Substantia nigra (tissue), 51 donors: ENCODE measurements at places on chromosomes 12 and 14.
A peak's percentile ranks its signal among the peaks of the same experiment; 100 is the strongest.

DNA sequence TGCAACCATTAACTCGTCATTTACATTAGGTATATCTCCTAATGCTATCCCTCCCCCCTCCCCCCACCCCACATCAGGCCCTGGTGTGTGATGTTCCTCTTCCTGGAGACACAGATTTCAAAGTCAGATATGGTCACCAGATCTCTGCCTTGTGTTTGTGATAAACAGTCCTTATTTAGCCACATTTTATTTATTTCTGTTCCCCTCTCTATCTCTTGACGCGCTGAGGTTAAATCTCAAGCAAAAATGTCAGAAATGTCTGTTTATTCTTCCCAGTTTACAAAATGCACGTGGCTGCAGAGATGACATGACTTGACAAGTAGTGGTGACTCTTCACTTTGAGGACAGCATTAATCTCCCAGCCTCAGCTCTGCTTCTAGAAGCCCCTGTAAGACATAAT lies 11.5 kb upstream of the RASSF3 start:
- DNase-seq = no peak

- DNase-seq = no peak
These were observed 40.1 kb downstream of the GALNT4 start for GRCh38 chr12:89484470-89484869.

DNA sequence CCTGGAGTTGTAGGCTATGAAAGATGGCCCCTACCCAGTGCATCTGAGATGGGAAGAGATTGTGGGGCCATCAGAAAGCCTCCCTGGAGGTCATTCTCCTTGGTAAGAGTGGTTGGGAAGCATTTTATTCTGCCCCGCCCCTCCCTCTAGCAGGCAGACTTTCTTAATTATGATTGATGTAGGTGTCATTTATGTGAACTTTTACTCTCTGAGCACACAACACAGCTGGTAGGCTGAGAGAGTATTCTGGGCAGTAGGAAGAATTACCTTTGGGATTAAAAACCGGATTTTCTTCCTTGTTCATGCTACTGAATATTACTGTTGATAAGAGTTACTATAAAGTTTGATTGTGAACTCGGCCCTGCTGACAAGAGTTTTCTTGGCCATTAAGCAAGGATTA lies 266.8 kb downstream of the TTC6 start:
- DNase-seq = no peak

DNA sequence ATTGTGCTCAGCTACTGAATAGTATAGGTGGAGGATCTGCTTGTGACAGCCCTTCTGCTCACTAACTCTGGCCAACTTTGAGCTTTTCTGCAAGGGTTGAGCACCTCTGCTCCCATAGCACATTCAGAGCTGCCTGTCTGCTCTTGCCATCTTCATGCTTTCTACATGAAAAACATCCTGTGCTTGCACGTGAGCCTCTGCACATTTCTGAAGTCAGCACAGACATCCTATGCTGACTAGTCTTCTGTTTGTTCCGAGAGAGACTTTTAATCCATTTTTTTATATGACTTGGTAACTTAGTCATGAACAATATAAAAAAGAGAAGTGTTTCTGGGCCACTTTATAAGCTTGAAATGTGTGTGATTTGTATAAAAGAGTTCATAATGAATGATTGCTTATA lies 969.3 kb downstream of the TMTC2 start:
- no peak for DNase-seq

- no peak for DNase-seq
These were observed 157.6 kb upstream of the PLEKHA5 start for GRCh38 chr12:18971932-18972331.

- DNase-seq = no peak
These were observed 14.1 kb downstream of the PRKD1 start for GRCh38 chr14:29913566-29913965.

- no peak for DNase-seq
These were observed 10.6 kb upstream of the LBHD2 start for GRCh38 chr14:103073367-103073875.

GRCh38 chr14:84042992-84043391 lies 1487.0 kb upstream of the FLRT2 start:
- no peak for DNase-seq

- no peak for DNase-seq
These were observed 326.1 kb downstream of the CACNA1C start for GRCh38 chr12:2378835-2379330.

- DNase-seq = no peak
These were observed 61.0 kb upstream of the PELI2 start for GRCh38 chr14:56057071-56057741.

- no peak for DNase-seq
These were observed 44.5 kb downstream of the LRRC9 start for GRCh38 chr14:59964251-59965007.

DNA sequence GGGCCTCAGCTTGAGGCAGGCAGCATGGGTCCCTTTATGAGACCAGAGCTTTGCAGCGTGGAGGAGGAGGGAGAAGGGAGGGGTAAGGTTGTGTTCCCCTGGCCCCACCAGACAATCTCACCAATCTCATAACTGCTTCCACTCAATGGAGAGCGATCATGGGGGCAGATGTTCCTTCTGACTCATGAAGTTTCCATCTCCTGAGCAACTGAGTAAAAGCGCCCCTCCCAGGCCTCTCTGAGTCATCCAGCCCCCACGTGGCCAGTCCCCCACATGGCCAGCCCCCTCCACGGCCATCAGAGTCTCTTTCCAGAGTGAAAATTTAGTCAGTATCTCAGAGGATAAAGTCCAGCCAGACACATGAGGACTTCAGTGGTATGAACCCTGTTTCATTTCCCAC lies 39.2 kb upstream of the PLXNC1 start:
- no peak for DNase-seq

GRCh38 chr12:56979628-56980027 lies 22.2 kb upstream of the RDH16 start:
- DNase-seq = no peak

DNA sequence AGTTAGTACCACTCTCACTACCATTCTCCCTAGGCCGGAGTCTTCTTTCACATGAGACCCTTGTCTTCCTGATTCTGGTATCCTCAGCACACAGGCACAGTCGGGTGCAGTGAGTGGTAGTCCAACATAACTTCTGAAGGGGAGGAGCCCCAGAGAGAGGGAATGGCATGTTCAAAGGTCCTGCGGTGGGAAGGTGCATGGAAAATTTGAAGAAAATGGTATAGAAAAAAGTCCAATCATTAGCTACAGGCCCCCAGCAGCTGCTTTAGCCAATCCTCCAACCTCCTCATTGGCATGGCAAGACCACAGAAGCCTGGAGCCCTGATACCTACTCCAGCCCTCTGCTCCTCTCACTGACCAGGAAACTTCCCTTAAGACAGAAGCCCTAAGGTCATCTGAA lies 96.6 kb downstream of the ZFP36L1 start:
- DNase-seq = no peak

- DNase-seq = peak; percentile 62
These were observed 26.2 kb downstream of the RTRAF start for GRCh38 chr14:52015411-52016030.

- DNase-seq = no peak
These were observed 338.2 kb upstream of the DDHD1 start for GRCh38 chr14:53491256-53491883.

DNA sequence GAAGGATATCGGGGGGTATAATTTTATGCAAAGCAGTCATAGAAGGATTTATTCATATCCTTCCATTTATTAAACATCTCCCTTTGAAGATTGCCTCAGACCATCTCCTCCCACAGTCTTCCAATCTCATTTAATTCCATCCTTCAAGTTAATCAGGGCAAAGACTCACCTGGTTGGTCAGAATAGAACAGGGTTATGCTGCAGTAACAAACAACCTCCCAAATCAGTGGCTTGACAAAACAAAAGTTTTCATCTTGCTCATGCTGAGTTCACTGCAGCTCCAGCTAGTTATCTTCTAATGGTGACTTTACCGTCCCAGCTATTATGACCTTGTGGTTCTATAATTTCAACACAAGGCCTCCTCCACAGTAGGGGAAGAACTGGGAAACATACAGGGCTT lies 48.8 kb upstream of the MTERF2 start:
- DNase-seq = no peak

- no peak for DNase-seq
These were observed 4.2 kb upstream of the LRR1 start for GRCh38 chr14:49594347-49595091.

DNA sequence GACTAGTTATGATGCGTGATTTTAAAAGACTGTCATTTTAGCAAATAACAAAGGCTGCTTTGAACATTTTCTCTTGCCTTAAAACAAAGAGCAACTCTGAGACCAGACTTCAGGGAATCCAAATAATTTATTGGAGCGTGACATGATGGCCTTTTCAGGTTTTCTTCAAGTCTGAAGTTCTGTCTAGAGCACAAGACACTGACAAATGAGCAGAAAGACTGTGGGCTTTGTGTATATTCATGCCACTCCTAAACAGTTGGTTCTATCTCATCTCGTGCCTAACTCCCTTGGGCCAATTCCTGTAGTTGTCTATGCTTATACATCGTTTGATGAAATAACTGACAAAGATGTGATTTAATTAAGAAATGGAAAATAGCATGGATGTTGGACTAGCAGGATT lies 47.5 kb downstream of the IFT81 start:
- no peak for DNase-seq

DNA sequence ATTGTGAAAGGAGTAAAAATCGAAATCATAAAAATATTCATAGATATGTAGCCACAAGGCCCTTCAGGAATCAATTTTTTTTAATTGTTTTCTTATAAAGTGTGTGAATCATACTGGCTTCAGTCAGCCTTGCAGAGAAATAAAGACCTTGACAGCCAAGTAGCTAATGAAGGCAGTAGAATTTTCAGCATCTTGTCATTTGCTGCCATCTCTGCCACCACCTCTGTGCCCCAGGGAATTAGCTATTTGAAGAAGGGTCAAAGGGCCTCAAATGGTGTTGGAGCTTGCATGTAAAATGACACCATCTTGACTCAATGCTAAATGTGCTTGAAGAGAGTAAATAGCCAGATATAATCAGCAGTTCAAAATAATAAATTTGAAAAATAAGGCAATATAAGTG lies 359.4 kb upstream of the DCN start:
- no peak for DNase-seq

GRCh38 chr14:61536661-61537562 lies 158.4 kb upstream of the HIF1A start:
- DNase-seq = no peak

GRCh38 chr12:27208414-27208750 lies 35.7 kb upstream of the STK38L start:
- no peak for DNase-seq

GRCh38 chr12:58309806-58310205 lies 368.4 kb downstream of the ATP23 start:
- DNase-seq = no peak

GRCh38 chr14:69259168-69259526 lies 811 bp upstream of the GALNT16 start:
- DNase-seq = no peak

DNA sequence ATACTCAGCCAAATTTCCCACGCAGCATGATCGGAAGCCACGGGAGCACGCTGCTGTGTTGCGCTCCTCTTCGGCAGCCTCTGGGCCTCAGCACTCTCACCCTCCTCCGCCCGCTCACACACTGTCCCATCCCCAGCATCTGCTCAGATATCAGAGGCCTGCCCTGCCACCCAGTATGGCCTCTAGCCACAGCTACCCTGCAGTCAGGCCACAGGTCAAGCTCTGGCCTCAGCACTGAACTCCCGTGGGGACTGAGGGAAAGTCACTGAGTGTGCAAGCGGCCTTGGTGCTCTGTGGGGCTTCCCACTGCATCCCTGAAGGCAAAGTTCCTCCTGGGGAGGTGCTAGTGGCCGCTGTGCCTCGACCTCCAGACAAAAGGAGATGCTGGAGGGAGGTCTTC lies 2.0 kb downstream of the KRT77 start:
- no peak for DNase-seq

DNA sequence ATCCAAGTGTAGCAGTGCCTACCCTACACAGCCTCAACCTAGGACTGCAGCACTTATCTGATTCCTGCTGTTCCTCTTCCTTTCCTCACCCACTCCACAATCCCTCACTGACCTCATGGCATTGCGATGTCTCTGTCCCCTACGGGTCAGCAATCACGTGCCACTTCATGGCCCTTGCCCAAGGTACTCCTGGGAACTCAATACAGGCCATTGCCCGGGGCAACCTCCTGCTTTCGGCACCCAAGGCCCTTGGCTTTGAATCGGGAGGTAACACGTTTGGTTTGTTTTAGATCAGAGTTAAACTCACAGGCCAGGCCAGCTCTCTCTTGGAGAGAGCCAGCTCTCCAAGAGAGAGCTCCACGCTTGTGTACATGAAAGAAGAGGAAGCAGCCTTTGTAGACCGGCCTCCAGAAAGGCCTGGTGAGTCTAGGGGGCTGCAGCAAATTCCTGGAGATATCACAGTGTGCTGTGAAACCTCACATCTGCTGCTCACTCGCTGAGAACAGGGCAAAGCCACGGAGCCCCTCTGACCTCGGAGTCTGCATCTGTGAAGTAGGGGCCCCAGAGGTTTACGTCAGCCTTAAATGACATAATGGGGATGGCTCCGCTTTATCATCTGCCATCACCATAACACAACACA lies 12.2 kb downstream of the CLMN start:
- no peak for DNase-seq

DNA sequence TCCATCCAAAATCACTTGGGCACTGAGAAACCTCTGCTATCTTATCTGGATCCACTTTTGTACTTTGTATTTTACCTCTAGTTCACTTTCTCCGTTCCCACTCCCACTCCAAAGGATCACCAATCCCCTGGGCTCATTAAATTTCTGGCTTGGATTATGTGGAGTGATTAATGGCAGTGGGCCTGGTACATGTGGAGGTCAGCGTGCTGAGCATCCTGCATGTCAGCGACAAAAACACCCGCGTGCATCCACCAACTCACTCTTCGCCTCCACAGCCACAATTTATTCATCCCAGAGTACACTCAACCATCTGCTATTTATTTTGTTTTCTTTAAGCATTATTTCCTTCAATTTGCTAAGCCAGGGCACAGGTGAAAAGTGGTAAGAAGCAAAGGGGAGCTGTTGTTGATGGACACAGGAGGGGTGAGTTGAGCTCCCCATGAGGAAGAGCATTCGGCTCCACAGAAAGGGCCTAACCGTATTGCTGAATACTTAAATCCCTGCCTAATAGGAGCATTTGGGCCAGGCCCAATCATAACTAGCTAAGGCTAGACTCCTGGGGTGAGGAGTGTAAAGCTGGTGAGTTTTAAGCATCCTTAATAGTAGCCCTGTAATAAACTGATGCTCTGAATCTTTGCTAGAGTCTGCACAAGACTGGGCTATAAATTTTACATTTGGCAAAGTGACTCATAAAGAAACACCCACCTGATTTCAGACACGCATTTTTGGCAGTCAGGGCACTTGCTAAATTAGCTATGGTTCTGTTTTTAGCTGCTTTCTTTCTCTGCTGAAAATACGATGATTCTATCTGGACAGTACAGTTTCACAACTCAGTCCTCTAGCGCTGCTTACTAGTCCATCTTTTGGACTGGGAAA lies 137.8 kb downstream of the SLC25A21 start:
- DNase-seq = no peak

GRCh38 chr12:72957454-72957853 lies 685.3 kb downstream of the TRHDE start:
- no peak for DNase-seq
